HAP-1 (cell line): ENCODE measurements at places on chromosomes 16 and 17.

GRCh38 chr17:81484195-81484979 is 28.2 kb downstream of the ACTG1 start:
- DNase-seq, result peak; percentile 93

DNA sequence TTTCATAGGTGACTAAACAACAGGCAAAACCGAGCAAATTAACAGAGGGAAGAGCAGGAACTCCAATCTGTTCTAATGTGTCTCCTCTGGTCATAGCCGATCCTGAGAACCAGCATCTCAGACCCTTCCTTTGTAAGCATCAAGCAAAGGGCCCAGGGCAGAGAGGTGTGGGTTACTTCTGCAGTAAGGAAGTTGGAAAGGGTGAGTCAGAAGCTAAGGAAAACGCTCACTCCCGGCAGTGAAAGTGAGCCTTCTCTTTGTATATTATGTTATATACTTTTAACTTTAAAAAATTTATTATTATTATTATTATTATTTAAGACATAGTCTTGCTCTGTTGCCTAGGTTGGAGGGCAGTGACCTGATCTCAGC is 77.7 kb downstream of the MRM3 start:
- DNase-seq, result no peak

- DNase-seq, result no peak
Observed at GRCh38 chr17:38454532-38454931, 26.3 kb downstream of the ARHGAP23 start.

- no peak for DNase-seq
Observed at GRCh38 chr17:73824321-73824720, 180.1 kb upstream of the SDK2 start.

DNA sequence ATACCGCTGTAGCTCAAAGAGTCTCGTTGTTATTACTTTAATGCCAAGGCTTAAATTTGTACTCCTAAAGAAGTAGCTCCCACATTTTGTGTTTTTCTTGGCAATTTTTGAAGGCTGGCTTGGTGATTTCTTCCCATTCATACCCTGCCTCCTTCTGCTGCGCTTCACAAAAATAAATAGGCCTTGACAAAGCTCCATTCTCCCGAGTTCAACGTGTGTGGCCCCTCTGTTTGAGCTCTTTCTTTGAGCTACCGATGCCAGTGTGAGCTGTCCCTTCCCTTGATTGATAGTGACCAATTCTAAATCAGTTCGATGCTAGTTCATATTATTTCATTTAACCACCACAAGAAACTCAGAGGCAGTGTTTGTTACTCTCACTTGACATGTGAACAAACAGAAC is 96.8 kb downstream of the MAP2K6 start:
- no peak for DNase-seq

DNA sequence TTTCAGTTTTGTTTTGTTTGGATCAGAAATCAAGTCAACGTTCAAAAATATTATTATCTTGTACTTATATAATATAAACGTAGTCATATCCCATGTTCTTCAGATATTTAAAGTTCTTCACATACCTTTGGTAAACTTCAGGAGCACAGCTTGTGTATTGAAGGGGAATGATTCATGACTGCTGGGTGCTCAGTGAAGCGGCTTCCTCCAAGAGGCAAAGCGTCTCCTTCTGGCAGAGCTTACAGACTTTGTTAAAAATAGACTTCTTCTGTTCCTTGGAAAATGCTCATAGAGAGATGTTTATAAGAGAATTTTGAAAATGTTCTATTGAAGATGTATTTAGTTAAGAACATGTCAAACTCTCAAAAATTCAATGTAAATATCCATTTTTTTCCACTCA is 155.6 kb upstream of the CNTNAP4 start:
- DNase-seq, result no peak

DNA sequence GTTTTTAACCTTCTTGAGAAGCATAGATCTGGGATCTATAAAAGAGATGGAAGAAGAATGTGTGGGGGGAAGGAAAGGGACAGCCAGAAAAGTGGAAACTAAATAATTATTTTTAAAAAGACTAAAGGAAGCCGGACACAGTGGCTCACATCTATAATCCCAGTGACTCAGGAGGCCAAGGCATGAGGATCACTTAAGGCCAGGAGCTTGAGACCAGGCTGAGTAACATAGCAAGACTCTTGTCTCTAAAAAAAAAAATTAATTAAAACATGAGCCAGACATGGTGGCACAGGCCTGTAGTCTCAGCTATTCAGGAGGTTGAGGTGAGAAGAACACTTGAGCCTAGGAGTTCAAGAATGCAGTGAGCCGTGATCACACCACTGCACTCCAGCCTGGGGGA is 335.1 kb downstream of the GRIN2A start:
- no peak for DNase-seq

DNA sequence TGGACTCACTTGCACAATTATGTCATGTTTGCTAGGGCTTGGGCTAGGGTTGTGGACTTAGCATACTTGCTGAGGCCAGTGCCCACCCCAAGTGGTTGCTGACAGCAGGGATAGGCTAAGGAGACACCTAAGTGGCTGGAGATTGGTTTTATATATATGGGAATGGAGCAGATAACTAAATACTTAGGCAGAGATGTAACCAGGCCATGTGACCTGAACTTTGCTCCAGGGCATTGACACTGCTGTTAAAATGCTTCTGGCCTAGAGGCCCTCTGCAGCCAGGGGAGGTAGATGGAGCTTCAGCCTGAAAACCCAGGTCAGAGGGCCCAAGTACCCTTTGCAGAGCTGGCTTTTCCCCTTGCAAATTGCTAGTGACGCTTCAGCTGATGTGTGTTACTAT is 1.4 kb upstream of the ITGB3 start:
- no peak for DNase-seq

DNA sequence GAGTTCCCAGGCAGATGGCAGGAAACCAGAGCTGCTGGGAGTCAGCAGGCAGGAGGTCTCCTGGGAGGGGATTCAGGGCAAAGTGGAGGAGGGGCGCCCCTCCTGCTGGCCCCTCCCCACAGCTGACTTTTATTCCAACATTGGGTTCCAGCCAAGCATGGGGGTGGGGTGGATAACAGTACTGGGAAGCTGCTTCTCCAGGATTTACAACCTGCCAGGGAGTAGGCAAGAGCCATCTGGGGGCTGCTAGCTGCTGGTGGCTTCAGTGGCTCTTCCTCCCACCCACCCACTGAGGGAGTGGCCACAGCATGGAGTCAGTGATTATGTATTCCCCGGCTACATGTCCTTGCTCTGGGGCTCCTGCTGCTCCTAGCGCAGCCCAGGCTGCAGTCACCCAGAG is 36.8 kb downstream of the TMEM132E start:
- DNase-seq, result peak; percentile 53

DNA sequence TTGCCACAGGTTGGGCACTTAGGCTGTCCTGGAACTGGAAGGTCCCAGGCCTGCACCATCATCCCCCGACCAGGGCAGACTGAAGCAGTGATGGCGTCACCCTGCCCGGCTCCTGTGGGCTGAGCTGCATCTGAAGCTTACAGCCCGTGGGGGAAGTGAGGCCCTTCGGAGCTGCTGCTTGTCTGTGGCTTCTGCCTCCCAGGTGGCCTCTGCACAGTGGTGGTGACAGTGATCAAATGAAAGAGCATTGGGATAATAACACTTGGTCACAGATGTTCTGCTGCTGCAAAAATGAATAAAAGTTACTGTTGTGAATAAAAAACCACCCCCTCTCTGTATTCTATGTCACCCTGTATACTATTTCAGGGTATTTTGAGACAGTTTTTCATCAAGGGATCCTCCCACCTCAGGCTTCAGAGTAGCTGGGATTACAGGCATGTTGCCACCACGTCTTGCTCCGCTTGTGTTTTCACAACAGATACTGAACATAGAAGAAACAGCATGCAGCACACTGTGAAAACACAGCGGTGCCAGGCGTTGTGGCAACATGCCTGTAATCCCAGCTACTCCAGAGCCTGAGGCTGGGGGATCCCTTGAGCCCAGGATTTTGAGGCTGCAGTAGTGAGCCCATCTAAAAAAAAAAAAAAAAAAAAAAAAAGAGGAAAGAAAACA is 165.0 kb downstream of the LGALS9B start:
- no peak for DNase-seq

- no peak for DNase-seq
Observed at GRCh38 chr16:84477661-84478060, 26.8 kb downstream of the MEAK7 start.

- no peak for DNase-seq
Observed at GRCh38 chr16:75238132-75238852, 13.1 kb downstream of the BCAR1 start.

- peak; percentile 12 for DNase-seq
Observed at GRCh38 chr16:29790949-29791844, 646 bp downstream of the KIF22 start.

DNA sequence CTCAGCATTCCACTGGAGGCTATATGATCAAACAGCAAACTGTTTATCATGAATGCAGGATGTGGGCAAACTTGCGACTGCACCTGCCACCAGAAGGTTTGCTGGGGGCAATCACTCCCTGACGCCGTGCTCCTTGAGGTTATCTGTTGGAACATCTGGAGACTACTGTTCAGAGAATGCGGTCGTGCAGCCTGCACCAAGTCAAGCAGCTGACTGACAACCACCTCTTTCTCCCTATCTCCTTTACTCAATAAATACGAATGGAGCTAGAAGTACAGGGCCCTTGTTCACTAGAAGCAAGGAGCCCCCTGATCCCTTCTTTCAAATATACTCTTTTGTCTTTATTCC is 2101.2 kb downstream of the TP53TG3F start:
- DNase-seq, result no peak

DNA sequence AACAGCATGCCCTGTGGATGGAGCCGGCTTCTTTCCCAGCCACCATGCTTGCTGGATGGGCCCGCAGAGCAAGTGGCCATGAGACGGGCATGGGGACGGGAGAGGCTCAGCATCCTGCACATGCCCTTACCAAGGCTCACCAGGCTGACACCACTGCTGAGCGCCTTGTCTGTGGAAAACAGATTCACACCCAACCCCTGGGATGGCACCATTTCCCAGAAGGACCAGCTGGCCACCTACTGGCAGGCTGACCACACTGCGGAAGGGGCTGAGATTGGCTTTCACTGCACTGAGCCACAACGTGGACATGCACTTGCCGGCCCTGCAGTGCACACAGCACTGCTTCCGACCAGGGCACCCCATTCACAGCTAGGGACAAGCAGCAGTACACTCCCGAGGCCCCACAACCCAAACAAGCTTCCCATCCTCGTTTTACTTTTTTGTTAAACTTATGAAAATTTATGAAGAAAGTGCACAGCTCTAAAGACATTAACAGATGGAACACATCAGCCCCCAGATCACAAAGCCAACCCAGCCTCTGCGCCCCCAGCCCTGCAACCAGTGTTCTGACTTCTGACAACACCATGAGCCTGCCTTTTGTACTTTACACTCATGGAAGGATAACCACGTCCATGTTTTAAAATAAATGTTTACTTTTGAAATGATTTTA is 13.9 kb upstream of the KRTAP17-1 start:
- DNase-seq, result peak; percentile 64

DNA sequence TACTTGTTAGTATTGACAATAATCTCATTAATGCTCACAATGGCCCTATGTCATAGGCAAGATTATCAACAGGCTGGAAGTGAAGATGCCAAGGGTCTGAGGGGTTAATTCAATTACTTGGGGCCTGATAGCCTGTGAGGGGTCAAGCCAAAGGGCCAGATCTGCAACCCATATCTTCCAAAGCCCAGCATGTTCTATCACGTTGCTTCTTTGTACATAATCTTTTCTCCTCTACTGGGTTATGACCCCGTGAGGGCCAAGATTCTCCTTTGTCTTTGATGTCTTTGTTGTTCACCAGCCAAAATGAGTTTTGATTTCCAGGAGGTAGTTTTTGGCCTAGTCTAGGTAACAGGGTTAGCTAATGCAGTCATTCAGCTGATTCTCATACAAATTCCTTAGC is 347.2 kb downstream of the UTP18 start:
- DNase-seq, result no peak

- no peak for DNase-seq
Observed at GRCh38 chr16:26019381-26020242, 327.9 kb downstream of the HS3ST4 start.

- DNase-seq, result no peak
Observed at GRCh38 chr16:11409398-11409797, 64.1 kb downstream of the RMI2 start.

DNA sequence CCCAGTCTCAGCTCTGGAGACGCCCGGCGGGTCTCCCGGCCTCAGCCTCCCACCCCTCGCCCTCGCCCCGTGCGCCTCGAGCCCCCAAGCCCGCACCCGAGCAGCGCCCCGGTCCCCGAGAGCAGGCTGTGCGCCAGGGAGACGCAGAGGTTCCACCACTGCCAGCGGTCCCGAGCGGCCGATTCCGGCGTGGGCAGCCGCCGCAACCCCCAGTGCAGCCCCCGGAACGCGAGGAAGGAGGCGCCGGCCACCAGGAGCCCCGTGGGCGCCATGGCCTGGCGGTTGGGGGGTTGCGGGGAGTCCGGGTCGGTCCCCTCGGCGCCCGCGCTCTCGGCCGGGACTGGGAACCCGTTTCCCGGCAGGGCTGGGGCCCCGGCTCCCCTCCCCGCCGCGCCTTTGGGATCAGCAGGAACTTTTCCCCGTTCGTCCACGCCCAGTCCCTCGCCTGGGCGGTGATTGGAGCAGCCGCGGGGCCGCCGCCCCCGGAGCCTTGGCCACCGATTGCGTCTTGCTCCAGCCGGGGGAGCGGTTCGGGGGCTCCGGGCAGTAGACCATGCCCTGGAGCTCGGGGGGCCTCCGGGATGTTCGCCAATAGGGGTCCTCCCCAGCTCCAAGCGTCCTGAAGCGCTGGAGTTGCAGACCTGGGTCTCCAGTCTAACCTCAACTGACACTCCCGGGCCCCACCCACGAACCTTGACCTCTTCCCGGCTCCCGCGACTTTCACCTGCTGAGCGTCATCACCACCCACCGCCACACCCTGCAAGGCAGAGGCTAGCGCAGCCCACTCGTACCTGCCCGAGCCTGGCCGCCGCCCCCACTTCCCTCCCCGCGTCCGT is at the start of gene TLCD2:
TSS of gene TLCD2 (minus strand) at position 407 of the 836 bp plus-strand sequence. CDS start at position 272, 135 bp downstream.
- DNase-seq, result peak; percentile 83

GRCh38 chr17:7225711-7226331 is 6.1 kb downstream of the ACADVL start:
- DNase-seq, result no peak

DNA sequence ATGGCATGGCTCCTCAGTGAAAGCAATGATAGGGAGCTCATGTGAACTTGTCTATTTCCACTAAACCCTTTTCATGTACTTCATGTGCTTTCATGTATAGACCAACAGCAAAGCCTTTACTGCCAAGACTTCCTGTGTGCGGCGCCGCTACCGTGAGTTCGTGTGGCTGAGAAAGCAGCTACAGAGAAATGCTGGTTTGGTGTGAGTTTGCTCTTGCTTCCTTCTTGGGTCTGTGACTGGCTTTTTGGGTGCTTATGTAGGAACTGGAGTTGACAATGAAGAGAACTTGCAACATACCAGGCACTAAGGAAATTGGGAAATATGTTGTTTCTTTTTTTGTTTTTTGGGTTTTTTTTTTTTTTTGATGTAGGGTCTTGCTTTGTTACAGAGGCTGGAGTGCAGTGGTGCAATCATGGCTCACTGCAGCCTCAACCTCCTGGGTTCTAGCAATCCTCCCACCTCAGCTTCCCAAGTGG is 5.7 kb downstream of the SNX11 start:
- DNase-seq, result no peak

GRCh38 chr17:34990921-34991365 is 10.6 kb downstream of the LIG3 start:
- DNase-seq, result no peak
